ENCODE measurements at places on chromosomes 12 and 14.
A peak's percentile ranks its signal among the peaks of the same experiment; 100 is the strongest.

DNA sequence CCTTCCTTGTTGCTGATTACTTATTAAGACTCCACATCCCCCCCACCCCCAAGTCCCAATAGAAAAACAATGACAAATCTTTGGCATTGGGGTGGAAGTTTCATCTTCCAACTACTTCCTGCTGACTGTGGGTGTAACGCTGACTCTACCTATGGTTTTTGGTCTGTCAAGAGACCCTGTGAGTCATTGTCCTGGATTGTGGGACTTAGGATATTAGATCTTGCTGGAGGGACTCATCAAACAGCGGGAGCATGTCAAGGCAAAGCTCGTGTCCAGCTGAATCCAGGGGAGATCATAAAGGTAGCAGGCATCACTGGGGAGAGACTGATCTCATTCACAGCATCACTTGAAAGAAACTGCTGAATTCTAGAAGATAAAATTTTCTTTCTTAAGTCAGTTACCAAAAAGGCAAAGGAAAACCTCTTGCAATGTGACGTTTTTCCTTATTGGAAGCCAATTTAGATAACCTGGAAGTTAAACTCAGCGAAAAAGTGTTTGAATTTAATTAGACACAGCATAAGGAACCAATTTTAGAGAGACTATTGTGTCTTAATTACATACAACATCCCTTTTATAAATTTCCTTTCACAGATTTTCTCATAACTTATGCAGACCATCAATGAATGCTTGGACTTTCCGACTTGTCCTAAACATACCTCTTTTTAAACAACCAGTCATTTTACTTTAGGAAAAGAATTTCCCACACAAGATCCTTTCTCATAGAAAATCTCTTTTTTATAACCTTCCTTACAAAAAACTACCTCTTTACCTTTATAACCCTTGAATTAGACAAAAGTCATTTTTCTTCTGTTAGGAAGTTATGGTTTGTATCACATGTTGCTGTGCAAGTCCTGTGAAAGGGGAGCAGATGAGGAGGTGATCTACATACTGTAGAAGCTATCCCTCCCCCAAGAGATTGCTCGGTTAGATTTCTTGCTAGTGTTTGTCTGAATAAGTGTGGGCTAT, 94.6 kb upstream of the SCAF11 start:
- no peak for DNase-seq

- no peak for DNase-seq
Observed at GRCh38 chr12:118102609-118103008, 1.2 kb downstream of the VSIG10 start.

DNA sequence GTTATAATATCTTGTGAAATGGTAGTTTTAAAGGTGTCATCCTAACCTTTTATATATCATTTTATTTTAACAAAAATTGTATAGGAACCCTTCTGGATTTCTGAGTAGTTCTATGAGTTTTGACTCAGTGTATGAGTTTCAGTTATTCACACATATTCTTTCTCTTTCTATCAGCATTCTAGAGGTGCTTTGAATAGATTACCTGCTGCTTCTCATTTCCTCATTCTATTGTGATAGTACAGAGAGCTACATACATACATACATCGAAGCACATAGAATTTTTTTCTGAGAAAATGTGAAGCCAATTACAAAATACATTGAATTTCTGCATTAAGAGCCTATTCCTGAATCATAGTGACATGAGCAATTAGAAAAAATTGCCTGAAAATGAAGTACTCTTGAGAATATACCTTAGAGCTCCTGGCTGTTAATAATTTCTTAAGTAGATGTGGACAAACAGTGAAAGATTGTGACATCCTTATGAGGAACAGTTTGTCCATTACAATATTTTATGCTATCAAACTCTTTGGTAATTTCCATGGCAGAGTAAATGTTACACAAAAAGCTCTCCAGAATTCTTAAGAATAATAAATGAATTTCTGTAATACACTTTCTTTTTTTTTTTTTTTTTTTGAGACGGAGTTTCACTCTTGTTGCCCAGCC, 556.6 kb downstream of the TRHDE start:
- no peak for DNase-seq

GRCh38 chr14:94120667-94121340, 8.6 kb downstream of the IFI27L2 start:
- DNase-seq, result no peak

DNA sequence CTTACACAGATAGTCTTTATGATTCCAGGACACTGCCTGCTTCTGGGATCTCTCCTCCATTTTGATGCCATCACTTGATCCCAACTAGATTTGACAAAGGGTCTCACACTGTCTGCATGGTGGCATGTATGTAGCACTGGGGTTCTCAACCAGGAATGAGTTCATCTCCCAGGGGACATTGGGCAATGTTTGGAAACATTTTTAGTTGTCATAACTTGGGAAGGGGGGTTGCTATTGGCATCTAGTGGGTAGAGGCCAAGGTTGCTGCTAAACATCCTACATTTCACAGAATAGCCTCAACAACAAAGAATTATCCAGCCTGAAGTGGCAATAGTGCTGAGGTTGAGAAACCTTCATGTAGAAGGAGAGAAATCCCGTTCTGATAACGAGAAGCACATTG, 376.2 kb downstream of the DPF3 start:
- no peak for DNase-seq

DNA sequence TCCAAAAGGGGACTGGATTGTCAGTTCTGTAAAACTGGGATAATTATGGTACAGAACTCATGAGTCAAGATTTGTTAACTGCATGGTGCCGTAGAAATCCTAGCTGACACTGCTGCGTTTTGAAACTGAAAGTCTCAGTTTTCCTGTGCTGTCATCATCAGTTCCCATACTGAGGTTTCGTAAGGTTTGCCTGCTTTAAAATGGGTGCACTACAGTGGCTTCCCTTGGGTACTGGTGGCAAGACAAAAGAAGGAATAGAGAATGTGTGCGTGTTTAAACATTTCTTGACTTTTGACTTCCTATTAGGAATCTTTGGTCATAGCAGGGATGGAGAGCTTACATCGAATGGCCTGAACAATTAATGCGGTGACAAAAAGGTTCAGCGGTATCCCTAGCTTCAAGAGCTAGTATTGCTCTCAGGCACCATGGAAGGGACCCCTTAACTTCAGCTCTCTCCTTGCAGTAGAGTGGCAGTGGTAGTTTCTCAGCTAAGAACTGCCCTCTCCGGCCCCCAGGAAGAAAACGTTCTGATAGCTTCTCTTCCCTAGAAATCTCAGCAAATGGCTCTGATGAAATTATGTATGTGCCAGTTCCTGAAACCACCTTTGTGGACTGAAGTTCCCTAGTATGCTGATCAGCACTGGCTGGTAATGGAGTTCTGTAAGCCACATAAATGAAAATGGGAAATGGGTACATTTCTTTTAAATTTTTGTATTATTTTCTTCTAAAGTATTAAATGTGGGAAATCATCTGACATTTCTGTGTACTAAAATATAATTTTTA, 28.9 kb downstream of the ANO6 start:
- no peak for DNase-seq

GRCh38 chr12:57241402-57242310, 9.3 kb downstream of the STAC3 start:
- DNase-seq, result peak; percentile 16
